CMK (cell line): ENCODE measurements at places on chromosomes 3 and 15.

- DNase-seq = no peak
Measured at GRCh38 chr3:151016478-151016795, 43.9 kb upstream of the CLRN1 start.

DNA sequence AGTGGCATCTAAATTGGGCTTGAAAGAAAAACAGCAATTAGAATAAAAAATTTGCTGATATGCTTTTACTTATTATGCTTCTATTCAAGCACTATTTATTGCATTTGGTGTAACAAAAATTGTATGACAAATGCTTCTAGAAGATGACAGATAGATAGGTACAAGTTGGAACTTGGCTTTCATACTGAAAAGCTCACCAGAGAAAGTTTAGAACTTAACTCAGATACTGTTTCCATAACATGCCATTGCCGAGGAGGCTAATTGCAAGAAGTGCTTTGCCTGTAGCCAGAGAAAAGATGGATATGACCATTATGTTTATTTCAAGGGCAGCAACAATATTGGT, 123.8 kb downstream of the NFKBIZ start:
- no peak for DNase-seq

GRCh38 chr3:98290916-98291315, 8.6 kb downstream of the OR5H2 start:
- no peak for DNase-seq

DNA sequence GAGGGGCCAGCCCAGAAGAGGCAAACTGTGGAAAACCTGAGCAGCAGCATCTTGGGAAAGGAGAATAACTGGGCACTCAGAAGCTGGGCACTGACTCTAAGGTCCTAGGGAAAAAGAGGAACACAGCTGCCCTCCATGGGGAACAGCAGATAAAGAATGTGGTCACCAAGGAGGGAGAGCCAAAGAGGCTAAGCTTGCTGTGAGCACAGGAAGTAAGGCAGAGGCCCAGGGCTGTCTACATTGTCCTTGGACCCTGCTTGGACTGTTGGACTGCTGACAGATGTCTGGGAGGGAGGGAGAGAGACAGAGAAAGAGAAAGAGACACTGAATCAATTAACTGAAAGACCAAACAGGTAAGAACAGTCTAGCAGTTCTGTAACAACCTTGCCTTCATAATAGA, 4.5 kb upstream of the MNS1 start:
- peak; percentile 21 for DNase-seq
